ENCODE measurements at places on chromosomes 3 and 15.

GRCh38 chr15:60569596-60569995, 90.7 kb upstream of the ICE2 start:
- DNase-seq, result no peak

DNA sequence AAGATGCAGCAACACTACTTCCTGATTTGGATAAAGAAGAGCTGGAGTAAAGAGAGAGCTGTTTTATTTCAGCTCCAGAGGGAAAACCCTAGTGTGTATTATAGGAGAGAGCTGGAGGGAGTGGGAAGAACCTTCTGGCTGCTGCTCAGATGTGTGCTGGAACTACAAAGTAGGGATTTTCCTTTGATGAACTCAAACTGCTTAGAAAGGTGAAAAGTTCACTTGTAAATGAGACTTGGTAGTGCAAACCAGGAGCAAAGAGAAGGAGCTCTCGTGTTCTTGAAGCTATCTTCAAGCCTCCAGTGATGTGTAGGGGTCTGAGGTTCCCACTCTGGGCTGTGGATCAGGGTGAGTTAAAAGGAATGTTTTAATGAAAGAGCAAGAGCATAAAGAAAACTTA, 110.4 kb downstream of the EDEM1 start:
- no peak for DNase-seq

DNA sequence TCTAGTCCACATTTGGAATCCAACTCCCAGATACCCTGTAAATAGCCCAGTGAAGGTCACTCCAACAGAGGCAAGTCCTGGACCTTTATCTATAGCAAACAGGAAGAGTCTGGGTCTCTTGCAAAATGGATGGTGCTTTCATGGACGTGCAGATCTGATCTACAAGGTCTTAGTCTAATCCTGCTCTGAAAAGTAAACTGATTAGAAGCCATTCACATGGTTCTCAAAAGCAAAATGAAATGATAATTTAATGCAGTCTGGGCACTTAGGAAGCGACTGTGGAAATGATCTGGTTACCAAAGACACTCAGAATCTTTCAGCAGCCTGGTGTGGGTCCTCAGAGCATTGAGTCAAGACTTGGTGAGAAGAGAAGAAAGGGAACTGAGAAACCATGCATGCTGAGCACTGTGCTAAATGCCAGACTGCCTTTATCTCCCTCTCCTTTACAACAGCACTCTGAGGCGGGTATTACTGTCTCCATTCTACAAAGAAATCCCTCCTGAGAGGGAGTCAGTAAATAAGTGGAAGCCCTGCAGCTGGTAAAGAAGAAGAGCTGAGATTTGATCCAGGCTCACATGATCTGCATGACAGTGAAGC, 29.0 kb downstream of the AQP9 start:
- no peak for DNase-seq

DNA sequence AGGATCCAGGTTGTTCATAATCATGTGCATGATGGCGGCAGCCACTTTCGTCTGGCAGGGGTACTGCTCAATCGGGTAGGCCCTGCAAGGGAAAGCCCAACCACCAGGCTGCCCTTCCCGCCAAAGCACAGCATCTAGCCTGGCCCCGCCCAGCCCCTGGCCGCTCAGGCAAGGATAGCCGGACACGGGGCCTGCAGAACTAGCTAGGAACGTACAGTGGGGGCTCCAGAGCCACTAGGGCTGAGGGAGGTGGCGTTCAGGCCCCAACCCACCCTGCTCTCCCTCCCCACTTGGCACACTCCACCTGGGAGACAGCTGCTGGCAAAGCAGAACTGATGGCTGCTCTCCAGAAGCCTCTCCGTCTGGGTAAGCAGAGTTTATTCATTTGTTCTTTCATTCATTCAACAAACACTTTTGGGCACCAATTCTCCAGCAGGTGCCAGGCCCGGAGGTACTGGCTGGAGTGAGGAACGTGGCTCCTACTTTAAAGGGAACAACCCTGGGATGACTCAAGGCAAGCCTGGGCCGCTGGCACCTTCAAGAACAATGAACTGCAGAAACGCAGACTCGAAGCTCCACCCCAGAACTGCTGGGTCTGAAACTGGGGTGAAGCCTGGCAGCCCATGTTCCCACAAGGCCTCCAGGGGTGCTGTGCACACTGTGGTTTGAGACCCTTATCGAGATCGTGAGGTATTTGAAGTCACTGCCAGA, 7.8 kb downstream of the UROC1 start:
- DNase-seq, result no peak

DNA sequence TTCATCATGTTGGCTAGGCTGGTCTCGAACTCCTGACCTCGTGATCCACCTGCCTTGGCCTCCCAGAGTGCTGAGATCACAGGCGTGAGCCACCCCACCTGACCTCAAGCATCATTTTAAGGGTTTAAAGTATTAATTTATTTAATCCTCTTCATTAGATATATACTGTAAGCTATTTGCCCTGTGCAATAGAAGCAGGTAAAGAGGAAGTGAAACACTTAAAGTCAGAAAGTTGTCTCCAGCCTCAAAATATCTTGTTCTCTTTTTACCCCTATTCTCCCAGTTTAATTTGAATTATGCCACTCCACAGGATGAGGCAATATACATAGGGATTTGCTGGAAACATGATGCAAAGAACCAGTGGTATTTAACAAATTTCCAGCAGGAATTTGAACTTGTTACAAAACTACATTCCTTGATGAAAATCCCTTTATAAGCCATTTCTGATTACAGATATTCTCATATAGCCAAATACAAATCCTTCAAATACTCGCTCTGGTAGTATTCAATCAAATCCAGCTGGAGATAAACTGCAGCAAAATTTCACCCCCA, 2.0 kb downstream of the NDUFB5 start:
- DNase-seq, result no peak

- no peak for DNase-seq
Measured at GRCh38 chr3:34175636-34176176, 377.3 kb downstream of the PDCD6IP start.

DNA sequence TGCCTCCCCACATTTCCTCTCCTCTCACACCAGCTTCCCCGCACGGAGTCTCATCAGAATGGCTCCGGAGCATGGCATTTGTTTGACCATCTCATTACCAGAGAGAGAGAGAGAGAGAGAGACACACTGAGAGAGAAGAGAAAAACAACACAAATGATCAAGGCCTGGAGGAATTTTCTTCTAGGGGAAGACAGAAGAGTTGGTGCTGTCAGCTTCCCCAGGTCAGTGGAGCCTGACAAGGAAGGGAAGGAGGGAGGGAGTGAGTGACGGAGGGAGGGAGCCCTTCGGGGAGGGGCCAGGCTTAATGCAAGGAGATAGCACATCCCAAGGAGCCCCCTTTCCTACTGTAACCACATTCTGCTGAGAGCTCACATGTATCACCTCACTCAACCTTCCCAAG, 9.1 kb downstream of the ST8SIA2 start:
- no peak for DNase-seq

GRCh38 chr3:151580591-151580990, 119.7 kb upstream of the IGSF10 start:
- no peak for DNase-seq

GRCh38 chr3:184577546-184577945, 16.0 kb downstream of the EPHB3 start:
- DNase-seq, result no peak

DNA sequence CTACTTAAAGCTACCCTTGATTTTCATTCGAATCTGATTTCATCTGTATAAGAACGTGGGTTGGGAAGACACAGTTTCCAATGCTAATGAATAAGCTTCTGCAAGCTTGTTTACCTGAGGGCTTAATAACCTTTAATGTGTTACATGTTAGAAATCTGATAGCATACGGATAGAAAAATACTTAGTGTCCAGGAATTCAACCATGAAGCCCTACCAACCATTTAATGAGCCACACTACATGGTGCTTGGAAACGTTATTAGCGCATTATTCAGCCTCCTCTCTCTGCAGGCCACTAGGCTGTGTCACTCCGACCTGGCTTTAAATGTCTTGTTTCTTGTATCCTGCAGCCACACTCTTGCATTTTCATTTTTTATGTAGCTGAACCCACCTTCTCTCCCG, 1.6 kb downstream of the FAM81A start:
- no peak for DNase-seq

DNA sequence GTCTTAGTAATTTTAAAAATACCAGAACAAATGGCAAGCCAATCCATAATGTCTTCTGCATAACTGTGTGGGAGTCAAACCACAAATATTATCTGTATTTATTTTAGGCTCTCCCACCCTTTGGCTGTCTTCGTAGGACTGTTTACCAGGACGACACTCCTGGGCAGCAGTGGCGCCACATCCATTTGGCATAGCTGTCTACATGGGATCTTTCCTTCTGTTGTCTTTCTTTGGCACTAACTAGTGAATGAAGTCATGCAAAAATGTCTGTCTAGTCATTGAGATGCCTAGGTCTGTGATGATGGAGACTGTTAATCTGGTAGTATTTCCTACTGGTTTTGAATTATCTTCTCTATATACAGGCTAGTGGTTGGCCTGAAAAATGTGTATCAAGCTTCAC, 54.0 kb upstream of the CHMP2B start:
- DNase-seq, result no peak

DNA sequence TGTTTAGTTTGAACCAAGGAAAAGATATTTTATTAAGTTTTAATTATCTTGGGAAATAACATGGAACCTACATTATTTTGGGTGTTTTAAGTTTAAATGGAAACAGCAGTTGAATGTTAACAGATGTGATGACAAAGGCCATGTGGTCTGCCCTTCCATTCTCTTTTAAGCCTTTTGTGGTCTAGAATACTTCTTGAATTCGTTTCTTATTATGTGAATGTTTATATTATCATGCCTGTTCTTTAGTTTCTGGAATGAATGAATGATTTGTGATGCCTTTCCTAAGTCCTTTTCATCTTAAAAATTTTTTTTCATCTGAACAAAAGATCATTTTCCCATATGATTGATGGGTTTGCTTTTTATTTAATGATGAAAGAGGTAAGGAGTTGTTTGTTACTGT, 44.6 kb downstream of the SNRK start:
- DNase-seq, result no peak

DNA sequence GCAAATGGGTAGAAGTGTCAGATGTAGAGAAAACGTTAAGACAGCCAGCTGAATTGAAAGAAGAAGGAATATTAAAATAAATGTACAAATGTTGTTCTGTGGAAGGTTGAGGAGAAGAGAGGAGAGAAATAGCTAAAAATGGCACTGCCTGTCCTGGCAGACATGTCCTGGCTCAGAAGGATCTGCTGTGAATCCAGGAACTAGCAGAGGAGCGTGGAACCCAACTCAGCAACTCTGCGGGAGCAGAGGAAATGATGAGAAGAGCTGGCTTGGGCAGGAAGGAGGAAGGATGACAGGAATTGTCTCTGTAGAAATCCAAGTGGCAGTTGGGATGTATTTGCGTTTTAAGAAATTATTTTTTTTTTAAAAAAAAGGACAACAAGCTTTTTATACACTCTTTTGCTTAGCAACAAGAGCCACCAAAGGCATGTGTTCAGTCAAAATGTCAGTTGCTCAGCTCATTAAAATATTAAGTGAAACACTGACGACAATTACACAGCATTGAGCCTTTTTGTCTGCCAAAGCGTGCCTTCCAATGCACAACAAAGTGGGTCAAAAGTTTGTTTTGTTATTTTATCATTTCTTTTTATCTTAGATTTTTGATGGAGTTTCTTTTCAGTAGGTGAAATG, 16.1 kb downstream of the NANOGP8 start:
- no peak for DNase-seq

GRCh38 chr3:128489927-128490649, 2.9 kb downstream of the GATA2 start:
- peak; percentile 26 for DNase-seq

GRCh38 chr15:50544368-50544767, 2.1 kb downstream of the USP50 start:
- no peak for DNase-seq

Data from activated CD4-positive, alpha-beta T cell treated with anti-CD3 and anti-CD28 coated beads for 48 hours (primary cell).